ENCODE measurements at places on chromosomes 2 and 18. TPM values are rescaled to one million over a fixed set of nuclear protein-coding genes. Genes with fewer than 3 reads are reported as not detected.

DNA sequence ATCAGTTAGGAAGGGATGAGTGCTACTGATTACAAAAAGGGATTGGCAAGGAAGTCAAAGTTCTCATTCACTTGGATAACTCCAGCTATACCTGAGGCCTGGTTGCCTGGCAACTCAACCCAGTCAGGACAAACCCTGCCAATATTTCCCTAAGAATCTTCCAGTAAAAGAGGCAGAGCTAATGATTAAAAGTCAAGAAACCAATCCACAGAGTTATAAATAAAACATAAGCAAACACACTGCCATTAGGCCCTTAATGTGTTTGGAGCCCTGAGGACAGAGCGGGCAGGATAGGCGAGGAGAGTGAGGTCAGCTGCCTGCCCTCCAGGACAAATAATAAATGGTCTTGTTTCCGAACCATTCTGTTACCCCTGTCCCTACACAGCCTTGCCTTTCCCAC is 215.6 kb upstream of the NABP1 start:
- DNase-seq: no peak

GRCh38 chr2:241002275-241003046 is 4.0 kb downstream of the SNED1 start:
- no peak for DNase-seq

GRCh38 chr2:156021146-156022040 is 311.1 kb downstream of the NR4A2 start:
- no peak for DNase-seq

DNA sequence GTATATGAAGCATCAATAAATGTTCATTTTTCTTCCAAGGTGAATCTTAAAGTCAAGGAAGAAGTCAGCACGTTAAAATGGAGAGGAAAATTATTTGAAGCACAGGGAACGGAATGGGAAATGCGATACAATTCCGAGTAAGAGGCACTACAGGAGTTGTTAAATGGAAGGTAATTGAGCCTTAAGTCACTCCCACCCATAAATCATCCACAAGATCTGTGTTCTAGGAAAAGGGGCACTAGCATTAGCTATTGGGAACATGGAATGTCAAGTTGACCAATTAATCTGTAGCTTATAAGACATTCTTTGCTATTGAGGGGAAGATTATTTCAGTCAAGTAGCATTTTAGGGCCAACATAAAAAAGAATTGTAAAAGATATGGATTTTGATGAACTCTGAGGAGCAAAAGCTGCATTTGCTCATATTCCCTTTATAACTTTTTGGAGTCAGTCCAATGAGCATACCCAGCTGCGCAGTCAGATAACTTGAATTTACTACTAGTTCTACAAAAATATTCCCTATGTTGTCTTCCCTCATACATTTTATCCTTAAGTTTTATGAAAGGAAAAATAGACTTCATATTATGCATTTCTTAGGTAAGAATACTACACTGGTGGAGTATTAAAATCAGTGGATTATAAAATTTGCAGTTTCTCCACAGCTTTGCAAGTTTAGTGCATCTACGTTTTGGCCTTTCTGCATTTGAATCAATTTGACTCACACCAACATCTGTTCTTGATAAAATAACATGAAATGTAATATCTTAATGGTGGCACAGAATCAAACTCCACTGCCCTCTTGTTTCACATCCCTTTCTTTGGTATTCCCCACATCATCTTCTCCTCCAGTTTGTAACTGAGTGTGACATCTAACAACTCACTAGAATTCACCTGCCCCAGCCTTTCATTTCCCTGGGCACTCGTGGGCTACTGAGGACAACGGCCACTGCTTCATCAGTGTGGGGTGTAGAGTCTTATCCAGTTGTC is 95.6 kb downstream of the SP3 start:
- no peak for DNase-seq

- no peak for DNase-seq
Observed at GRCh38 chr2:207750345-207750744, 19.4 kb downstream of the FZD5 start.

DNA sequence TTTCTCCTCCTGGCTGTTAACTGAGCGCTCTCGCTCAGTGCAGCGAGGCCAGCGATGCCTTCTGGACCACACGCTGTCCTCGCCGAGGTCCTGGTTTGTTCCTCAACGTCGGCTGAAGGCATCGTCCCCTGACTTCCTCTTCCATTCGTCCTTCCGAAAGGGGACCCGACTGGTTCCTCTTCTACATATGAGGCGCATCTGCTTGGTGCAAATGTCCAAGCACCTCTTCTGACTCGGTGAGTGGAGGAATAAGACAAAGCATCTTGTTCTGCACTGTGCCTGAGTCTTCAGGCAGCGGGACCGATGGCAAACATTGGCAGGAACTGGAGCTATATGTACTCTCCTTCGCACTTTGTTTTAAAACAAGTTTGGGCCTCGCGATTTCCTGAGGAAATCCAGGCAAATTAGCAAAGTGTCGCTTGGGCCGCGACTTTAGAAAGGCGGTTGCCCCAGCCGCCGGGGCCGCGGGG is 621 bp upstream of the KCNS3 start:
- DNase-seq: no peak

- DNase-seq: no peak
Observed at GRCh38 chr2:210620456-210620855, 64.1 kb downstream of the CPS1 start.

- no peak for DNase-seq
Observed at GRCh38 chr2:108315444-108315934, 26.8 kb downstream of the SULT1C2 start.

GRCh38 chr2:58535182-58535581 is 294.1 kb upstream of the FANCL start:
- no peak for DNase-seq

GRCh38 chr2:157336137-157337010 is 10.8 kb upstream of the ERMN start:
- no peak for DNase-seq

DNA sequence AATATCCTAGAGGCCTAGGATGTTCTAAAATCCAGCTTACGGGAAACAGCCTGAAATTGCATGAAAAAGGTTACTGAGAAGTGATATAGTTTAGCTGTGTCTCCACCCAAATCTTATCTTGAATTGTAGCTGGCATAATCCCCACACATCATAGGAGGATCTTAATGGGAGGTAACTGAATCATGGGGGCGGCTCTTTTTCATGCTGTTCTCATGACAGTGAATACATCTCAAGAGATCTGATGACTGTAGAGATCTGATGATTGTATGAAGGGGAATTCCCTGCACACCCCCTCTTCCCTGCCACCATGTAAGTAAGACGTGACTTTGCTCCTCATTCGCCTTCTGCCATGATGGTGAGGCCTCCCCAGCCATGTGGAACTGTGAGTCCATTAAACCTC is 385.6 kb upstream of the ID2 start:
- DNase-seq: no peak

- no peak for DNase-seq
Observed at GRCh38 chr2:159808032-159808425, 10.0 kb upstream of the CD302 start.

- DNase-seq: no peak
Observed at GRCh38 chr2:76870581-76870980, 651.6 kb downstream of the LRRTM4 start.

DNA sequence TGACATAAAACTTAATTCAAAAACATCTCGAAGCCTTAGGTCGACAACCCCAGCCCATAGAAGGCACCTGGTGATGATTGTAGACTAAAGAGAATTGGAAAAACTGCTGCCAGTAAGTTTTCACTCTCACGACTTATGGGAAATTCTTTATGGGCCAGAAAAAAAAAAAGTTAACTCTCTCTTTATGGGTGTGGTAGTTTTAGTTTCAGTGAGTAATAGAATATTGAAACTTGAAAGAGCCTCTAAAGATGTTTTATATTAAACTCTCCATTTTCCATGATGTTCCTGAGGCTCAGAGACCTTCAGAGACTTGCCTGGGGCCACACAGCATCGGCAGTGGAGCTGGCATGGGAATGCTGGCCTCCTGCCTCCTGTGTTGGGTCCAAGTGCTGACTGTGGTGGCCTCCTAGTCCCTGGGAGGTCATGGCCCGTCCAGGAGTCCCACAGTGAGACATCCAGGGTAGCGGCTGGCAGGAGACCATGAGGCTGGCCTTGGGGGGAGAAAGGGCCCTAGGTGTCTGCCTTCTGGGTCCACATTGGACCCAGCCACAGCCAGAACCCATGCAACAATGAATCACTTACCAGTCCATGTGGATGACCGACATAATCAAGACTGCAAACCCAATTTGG is 158.9 kb downstream of the SEPTIN10 start:
- DNase-seq: peak; percentile 24

DNA sequence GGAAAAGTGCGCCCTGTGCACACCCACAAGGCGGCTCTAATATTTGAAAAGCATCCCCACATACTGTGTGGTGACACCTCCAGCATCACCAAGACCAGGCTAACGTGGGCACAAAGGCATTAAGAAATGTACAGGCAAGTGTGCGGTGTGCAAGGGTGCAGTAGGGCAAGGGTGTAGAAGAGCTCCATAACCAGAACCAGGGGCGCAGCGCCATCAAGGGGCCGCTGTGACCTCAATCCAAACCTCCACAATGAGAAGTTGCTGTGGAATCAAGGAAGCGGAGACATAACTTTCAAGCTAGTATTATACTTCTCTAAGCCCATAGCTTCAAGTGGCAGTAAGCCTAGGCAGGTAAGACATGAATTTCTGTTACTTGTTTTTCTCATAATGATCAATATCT is 13.0 kb downstream of the L3MBTL4 start:
- no peak for DNase-seq

DNA sequence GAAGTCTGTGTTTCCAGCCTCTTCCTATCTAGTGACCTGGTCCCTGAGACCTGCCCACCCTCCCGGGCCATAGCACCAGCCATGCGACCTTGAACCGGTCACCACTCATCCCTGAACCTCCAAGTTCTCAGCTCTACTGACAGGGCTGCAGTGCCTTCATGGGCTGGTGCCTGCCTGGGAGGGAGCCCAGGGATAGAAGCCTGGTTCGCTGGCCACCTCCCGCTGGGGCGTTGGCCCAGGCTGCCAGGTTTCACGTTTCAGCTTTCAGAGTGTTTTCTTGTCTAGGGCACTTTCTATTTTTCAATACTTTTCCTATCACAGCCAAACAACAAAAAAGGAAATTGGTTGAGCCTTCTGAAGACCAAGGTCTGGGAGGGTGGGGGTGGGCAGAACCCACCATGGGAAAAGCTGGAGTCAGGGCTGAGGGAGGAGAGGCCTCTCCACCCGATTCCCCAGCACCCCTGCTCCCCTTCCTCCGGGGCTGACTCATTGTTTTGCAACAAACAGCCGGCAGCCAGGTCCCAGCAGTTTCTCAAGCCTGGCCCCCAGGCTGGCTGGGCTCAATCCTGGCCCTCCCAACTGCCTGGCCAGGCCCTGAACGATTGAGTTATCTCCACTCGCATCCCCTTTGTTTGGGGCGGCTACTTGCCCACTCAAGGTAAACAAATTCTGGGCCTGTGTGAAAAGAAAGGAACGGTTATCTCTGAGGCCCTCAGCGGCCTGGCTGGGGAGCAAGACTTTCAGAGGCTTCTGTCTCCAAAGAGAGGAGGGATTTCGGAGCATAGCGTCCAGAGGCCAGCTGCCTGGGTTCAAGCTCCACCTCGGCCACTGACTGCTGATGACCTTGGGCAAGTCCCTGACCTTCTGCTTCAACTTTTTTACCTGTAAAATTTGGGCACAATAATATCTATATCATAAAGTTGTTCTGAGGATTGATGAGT is 47.5 kb downstream of the ZFP36L2 start:
- no peak for DNase-seq

DNA sequence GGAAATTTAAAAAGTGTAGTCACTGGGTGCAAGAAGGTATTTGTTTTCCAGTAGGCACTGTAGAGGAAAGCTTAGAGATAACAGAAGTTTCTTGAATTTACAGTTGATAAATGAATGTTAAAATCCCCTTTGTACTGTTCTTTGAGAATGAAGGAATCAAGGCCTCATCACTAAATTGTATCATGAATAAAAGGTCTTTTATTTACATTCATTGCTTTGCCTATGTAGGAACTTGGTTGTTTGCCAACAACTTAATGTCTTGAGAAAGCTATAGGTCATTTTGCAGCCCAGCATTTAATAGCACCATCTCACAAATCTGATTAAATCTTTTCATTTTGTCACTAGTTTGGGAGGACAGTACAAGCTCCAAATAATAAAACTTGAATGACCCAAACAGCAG is 213.9 kb upstream of the ITGA4 start:
- DNase-seq: no peak

- DNase-seq: no peak
Observed at GRCh38 chr18:56973487-56973886, 173.4 kb upstream of the BOD1L2 start.

DNA sequence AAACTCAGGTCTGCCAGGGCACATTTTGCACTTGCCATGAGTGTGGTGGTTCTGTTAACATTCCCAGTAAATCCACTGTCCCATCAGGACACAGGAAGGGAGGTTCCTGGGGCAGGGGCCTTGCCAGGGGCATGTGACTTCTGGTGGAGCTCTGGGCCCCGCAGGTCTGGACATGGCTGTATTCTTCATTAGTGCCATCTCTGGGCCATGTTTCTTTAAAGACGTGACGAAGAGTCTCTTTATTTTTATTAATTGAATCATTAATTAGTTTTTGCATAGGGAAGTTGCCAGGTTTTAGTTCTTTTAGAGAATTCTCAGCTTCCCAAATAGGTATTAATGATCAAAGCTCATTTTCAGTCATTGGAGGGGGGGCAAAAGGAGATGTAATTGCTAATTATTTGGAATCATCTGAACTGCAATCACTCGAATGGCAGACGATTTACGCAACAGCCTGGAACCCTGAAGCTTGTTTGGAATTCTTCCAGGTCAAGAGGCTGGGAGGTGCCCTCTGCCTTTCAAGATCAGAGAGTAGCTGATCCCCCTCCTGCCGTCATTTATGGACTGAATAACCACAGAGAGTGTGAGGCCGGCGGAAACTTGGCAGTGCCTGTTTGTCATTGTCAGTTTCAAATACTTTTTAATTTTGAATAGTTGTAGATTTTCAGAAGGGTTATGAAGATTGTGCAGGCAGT is 106.2 kb downstream of the RTP5 start:
- no peak for DNase-seq

GRCh38 chr2:56263876-56264275 is 80.1 kb downstream of the CCDC85A start:
- DNase-seq: no peak

The PROM2 gene
- 16.2 TPM for total RNA-seq

The POLR1B gene
- 23.0 TPM for total RNA-seq

The PTMA gene
- 530 TPM for total RNA-seq

The RUFY4 gene
- total RNA-seq: 1.0 TPM

The ADRA2B gene
- 1.1 TPM for total RNA-seq

The OTOS gene
- total RNA-seq: 2.2 TPM

Measured in dorsolateral prefrontal cortex (tissue), 122 donors.